ENCODE measurements at places on chromosomes 13 and 19.

- peak; percentile 12 for DNase-seq
Measured at GRCh38 chr13:79336966-79337365, 69.1 kb downstream of the RBM26 start.

DNA sequence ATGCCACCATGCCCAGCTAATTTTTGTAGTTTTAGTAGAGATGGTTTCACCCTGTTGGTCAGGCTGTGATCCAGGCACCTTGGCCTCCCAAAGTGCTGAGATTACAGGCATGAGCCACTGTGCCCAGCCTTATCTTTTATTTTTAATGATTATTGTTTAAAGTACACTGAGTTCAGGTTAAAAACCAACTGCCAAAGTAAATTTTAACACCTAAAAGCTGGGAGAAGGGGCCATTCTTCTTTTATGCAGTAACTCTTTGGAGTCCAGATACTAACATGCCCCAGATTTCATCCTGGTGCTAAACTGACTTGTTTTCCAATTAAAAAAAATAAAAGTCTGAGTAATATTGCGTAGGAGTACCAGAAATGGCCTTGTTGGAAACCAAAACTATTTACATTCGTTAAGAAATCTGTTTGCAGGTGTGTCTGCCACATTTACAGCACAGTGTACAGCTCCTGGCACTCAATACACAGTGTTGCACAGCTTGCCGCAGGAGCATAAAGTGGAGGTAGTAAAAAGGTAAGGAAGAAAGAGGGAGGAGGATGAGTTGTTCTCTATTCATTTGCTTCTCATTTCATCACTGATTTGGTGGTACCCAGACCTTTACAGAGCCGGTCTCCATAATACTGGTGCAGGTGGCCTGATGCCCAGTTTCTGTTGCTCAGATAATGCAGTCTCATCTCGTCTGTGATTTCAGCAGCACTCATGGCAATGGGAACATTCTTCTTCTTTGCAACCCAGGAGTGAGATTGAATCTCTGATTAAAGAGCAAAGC is 108.9 kb downstream of the PCCA start:
- DNase-seq: no peak

DNA sequence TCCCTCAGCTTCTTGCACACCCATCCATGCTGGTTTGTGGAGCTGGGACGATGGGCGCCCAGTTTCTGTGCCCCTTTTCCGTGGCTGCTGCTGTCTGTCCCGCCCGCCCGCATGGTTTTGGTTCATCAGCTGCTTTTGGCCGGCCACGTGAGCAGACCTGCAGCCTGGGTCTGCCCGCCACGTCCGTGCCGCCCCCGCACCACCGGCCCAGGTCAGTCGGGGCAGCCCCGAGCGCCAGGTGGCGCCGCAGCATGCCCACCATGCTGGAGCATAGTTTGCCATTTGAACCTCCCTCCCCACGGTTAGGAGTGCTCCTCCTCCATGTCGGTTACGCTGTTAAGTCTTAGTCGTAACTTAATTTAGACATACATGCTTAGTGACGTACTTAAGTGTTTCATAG is 15.3 kb upstream of the RPS15 start:
- no peak for DNase-seq

DNA sequence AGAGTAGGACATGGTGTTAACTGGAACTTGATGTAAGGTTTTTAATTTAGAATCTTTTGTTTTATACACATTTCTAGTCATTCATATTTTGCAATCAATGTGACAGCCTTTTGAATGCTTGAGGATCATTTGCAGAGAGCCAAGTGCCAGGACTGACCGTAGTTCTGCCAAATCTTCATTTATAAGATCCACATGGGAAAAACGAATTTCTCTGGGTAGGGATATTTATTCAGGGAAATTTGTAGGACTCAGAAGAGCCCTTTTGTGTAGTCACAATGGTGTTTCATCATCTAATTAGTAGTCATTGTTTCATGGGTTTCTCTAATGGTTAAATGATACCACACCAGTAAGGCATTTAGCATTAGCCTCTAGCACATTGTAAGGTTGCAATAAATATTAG is 161.1 kb downstream of the LMO7 start:
- DNase-seq: no peak

DNA sequence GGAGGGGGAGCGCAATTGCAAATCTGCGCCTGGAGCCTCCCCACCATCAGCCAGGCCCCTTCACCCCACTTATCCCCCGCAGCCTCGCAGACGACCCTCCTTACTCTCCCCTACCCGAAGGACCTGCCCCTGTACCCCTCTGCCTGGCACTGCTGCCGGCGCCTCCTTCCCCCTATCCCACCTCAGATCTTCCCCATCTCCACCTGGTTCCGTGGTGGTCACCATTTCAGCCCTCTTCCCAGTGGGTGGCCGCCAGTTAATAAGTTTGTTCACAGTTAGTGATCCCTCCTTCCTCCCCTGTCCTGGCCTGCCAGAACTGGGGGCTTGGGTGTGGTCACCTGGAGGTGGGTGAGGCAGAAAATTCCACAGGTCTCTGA is 397 bp downstream of the SLC44A2 start:
- DNase-seq: no peak

GRCh38 chr19:31725051-31725450 is 375.8 kb upstream of the TSHZ3 start:
- no peak for DNase-seq

DNA sequence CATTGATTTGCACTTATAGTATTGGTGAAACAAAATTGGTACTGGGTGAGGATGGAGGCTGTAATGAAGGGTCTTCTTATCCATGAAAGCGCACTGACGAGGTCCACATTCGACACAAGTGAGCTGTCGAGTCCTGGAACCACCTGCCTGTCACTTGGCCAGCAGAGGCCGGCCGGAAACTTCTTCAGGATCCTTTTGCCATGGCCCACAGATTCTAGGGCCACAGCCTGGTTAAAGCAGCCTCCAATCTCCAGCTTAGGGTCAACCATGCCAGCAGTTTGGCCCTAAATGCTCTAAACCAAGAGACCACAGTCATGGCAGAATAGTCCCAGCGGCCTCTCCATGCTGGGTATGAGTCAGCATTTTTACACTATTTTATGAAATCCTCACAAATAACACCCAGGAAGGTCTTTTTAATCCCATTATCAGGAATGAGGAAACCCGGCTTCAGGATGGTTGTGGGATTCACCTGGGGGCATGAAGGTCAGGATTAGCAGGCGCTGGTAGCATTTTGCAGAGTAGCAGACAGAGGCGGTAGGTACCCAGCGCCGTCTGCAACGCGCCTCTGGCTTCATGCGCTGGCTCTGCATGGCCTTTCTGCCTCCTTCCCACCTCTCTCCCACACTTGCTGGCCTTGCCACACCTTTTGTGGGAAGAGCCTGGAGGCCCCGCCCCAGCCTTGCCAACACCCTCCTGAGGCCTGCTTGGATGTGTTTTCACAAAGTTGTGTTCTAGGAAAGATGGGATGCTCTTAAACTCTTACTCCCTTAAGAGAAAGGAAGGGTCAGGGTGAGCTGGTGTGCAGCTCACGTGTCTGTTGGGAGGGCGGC is 15.2 kb downstream of the GAS6 start:
- DNase-seq: no peak
